Memory B cell (primary cell): ENCODE measurements at places on chromosomes 16 and 17.

DNA sequence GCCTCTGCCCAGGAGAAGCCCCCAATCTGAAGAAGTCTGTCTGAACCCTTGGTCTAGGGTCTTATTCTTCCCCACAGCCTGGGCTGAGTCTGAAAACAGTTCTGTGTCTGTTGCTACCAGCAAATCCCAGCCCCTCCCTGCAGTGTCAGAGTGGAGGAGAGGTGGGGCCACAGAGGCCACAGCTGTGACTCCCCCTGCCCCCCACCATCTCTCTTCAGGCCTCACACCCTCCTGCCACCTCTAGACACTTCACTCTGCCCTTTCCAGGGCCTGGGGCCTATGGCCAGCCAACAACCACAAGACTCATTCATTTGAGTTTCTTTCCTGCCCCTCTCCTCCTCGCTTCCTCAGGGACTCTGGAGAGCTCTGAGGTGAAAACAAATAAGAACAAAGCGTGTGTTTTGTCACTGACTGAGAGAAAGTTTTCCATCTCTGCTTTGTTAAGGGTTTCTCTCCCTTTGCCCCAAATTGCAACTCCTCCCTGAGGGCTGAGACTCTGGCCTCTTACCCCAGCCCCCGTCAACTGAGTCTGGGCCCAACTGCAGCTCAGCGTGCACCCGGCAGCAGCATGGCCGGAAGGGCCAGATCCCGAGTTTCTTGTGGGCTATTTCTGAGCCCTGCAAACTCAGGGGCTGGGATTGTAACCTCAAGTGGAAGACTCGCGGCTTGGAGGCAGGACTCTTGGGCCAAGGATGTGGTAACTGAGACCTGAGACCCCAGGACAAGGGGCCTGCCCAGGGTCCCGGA is 13.2 kb downstream of the C17orf50 start:
- DNase-seq = no peak

DNA sequence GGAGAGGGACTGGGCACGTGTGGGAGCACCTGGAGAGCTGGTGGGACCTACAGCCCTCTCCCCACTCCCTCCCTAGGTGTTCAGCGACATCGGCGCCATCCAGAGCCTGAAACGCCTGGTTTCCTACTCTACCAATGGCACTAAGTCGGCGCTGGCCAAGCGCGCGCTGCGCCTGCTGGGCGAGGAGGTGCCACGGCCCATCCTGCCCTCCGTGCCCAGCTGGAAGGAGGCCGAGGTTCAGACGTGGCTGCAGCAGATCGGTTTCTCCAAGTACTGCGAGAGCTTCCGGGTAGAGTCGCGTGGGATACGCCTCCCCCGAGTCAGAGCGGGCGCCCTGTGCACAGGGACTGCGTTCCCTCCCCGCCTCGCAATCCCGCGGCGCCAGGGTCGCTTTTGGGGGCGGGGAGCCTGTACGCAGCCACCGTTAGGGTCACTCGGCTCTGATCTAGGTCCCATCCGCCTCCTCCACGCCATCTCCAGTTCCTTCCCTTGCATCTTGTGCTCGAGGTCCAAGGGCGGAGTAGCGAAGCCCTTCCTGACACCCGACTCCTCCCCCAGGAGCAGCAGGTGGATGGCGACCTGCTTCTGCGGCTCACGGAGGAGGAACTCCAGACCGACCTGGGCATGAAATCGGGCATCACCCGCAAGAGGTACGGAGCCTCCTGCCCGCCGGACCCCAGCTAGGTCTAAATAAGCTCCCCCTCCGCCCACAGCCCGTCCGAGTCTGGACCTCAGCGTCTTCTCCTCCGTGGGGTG is 13.0 kb downstream of the SARM1 start:
- no peak for DNase-seq

- no peak for DNase-seq
Measured at GRCh38 chr17:42456223-42457106, 2.2 kb upstream of the ATP6V0A1 start.

- no peak for DNase-seq
Measured at GRCh38 chr16:19020689-19021088, 37.0 kb downstream of the TMC7 start.

DNA sequence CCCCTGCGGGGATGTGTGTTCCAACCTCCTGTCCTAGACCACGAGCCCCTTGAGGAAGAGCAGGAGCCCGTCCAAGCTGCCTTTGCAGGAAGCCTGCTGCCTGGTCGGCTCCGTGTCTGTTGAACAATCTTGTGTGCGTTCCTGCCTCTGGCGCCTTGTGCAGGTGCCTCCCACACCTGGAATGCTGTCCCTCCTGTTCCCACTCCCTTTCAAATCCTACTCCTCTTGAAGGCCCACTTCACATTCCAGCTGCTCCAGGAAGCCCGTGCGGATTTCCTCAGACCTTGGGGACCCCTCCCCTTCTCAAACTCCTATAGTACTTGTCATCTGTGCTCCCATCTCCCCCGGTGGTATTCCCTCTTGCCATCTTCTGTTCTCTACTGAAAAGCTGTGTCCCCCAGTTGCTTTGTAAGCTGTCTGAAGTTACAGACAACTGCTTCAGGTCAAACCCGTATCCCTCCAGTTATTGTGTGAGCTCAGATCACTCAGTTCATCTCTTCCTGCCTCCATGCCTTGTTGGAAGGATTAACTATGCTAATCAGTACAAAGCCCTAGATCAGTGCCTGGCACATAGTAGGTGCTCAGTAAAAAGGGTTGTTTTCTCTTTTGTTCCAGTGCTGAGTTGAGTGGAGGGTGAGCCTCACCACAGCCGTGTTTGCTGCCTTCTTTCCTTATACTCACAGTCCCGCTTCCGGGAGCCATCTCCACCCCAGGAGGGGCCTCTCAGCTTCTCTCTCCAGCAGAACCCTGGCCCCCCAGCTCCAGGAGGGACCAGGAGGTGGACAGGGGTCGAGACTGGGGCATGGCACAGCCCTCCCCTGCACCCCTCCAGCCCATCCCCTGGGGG is 241.8 kb upstream of the CIBAR2 start:
- DNase-seq = no peak

DNA sequence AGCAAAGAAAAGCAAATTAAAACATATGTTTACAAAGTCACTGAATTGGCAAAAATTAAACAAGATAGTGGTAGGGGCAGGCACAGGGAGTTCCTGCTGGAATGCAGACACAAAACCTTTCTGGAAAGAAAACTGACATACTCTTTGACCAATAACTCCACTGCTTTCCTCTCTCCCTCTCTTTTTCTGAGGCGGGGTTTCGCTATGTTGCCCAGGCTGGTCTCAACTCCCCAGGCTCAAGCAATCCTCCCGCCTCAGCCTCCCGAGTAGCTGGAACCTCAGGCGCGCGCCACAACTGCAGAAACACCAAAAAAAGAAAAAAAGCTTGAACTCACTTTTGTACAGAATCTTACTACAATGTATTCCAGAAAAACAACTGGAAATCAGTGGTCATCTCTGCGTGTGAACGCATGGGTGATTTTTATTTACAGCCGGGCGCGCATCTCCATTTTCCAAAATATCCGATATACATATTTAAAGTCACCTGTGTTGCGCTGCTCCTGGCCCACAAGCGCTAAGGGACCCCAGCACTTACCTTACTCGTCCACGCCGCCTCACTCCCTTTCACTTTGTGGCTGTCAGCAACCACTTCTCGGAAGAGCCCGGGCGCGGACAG is 480 bp downstream of the TXNL4B start:
- no peak for DNase-seq

GRCh38 chr16:77660311-77660710 is 62.0 kb upstream of the NUDT7 start:
- DNase-seq = no peak
